Stimulated activated CD4-positive, alpha-beta T cell treated with anti-CD3 and anti-CD28 coated beads, Interleukin-12 subunit alpha, Interleukin-12 subunit beta, amount 100 ng/mL, for 24 hours (primary cell): ENCODE measurements at places on chromosomes 12 and 14.

GRCh38 chr14:85907536-85907935 lies 377.6 kb downstream of the FLRT2 start:
- no peak for DNase-seq

- DNase-seq: peak; percentile 11
Measured at GRCh38 chr14:49992901-49993339, 100.0 kb downstream of the ARF6 start.

DNA sequence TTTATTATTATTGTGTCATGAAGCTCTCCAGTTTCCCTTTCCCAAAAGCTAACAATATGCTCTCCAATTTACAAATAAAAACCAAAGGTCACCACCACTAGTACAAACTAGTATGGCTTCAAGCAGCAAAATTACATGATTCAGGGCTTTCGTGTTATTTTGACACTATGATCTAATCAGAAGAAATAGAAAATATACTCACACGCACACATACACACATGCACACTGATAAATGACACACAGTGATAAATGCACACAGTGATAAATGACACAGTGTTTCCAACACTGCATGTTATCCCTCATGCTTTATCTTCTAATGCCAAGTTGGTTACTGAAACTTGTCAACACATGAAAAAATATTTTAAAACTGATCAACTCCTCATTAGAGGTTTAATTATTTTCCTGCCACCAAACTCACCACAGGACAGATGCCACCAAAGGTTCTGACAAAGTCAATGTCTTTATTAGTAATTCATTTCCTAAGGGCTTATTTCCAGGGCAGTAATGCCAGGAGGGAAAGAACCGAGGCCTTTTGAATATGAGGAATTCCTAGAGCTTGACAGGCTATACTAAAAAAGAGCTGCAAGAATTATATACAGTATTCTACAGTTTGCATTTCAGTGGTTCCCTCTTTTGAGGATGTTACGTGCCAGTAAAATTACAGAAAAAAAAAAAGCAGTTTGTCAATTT lies 82.4 kb downstream of the PPP2R5E start:
- DNase-seq: no peak

DNA sequence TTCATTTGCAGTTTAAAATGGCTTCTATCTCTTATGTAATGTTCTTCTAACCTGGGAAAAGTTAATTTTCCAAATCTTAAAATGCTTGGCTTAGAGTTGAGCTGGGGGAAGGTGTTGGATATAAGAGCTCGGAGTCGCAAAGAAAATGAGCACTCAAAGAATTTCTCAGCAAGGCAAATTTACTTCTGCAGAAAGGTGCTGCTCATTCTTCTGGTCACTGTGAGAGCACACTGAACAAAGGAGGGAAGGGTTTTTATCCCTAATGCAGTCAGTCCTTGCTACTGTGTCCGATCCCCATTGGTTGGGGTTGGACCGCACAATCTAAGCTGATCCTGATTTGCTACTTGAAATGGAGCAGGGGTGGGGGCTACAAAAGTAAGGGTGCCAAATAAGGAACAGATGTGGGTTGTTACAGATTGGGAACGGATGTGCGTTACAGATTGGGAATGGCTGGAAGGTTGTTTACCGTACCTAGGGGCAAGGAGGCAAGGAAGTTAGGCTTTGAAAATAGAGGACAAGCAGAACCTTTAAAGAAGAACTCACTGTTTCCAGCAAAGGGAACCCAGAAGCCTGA lies 19.4 kb downstream of the TXNRD1 start:
- no peak for DNase-seq

GRCh38 chr12:109464642-109465351 lies 12.3 kb downstream of the KCTD10 start:
- DNase-seq: no peak

GRCh38 chr12:52506858-52507715 lies 13.1 kb downstream of the KRT5 start:
- no peak for DNase-seq
